Suprapubic skin (tissue), 4 donors: ENCODE measurements at places on chromosomes 11 and 22.

DNA sequence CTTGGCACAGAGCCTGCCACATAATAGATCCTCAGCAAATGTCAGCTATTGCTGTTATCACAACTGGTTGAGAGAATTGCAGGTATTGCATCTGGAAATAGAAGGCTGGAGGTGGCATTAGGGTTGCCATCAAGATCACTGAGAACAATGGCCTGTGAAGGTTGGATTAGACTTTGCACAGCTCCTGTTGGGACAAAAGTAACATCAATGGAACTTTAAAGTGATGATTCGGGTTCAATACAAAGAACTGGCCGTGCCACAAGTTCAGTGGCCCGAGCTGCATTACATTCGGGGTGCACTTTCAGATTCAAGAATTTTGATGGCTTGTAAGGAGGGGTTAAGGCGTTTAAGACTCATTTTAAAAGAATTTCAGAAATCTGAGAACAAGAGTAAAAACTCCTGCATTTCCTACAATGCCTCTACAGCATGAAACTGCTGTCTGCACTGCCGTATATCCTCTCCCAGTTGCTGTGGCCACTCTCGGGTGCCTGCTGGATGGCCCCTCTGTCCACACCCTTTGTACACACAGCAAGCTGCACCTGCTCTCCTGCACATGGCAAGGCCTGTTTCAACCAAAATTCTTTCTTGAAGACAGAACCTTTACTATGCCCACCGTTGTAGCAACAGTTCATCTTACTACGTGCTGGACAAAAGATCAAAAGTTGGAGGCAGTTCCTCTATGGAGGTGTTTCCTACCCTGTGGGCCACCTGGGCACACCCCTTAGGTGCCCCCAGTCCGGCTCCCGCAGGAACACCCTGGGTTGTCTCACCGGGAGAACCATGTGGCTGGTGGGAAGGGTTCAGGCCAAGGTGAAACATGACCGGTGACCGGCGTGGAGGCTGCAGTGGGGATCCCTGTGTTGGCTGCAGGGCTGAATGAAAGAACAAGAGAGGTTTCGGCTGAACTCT is 17.5 kb upstream of the SHANK2 start:
- peaks cover 20% of the 10 kb centered on the region for H3K27me3 ChIP-seq
- DNase-seq: peak; percentile 62
- no peaks in the 10 kb centered on the region for H3K36me3 ChIP-seq
- H3K4me1 ChIP-seq: peaks cover 5% of the 10 kb centered on the region
- no peak overlapping the region for H3K4me3 ChIP-seq
- no peak overlapping the region for H3K27ac ChIP-seq

DNA sequence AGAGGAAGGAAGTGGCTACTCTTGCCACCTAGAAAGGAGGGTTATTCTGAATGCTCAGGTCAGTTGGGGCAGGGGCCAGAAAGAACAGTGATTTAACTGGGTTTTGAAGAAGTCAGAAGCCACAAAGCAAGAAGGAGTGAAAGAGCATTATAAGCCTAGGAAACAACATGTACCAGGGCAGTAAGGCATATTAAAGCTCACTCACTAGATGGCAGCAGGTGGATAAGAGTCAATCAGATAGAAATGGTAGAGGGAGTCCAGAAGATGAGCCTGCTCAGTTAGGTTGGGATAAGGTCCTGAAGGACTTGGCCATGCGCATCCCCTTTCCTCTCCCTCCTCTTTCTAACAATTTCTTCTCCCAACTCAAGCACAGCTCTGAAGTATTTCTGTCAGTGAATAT is 22.0 kb upstream of the PATE1 start:
- H3K36me3 ChIP-seq: no peaks in the 10 kb centered on the region
- H3K4me3 ChIP-seq: no peak overlapping the region
- DNase-seq: no peak
- no peak overlapping the region for H3K27ac ChIP-seq
- no peaks in the 10 kb centered on the region for H3K4me1 ChIP-seq

DNA sequence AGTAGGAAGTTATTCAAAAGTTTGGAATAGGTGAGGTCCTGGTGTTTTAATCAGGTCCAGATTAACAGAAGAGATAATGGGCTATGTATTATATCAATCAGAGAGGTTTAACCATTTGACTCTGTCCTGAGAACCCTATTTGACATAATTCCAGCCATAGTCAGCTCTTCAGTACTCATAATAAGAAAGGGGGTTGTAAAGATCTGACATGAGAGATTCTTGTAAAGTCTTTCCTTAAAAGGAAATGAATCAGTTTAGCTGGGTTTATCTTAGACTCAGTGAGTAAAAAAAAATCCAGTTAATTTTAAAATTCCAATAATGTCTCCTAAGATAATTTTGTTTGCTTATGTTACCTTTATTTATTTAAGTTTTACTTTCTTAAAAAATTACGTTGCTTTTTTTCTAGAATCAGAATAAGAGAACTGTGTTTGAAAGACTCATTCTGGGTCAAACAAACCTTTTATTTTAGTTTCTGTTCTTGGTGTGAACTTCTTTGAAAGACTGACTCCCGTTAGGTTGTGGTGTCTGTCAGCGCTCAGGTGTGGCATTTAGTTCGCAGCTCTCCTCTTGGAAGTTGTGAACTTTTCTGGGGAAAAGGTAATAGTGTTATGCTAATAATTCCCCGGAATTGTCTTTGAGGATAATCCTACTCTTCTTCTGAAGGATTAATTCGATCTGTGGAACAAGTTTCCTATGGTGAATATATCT is 20.5 kb downstream of the NUCB2 start:
- no peak overlapping the region for H3K4me3 ChIP-seq
- DNase-seq: no peak
- H3K36me3 ChIP-seq: peaks cover 15% of the 10 kb centered on the region

DNA sequence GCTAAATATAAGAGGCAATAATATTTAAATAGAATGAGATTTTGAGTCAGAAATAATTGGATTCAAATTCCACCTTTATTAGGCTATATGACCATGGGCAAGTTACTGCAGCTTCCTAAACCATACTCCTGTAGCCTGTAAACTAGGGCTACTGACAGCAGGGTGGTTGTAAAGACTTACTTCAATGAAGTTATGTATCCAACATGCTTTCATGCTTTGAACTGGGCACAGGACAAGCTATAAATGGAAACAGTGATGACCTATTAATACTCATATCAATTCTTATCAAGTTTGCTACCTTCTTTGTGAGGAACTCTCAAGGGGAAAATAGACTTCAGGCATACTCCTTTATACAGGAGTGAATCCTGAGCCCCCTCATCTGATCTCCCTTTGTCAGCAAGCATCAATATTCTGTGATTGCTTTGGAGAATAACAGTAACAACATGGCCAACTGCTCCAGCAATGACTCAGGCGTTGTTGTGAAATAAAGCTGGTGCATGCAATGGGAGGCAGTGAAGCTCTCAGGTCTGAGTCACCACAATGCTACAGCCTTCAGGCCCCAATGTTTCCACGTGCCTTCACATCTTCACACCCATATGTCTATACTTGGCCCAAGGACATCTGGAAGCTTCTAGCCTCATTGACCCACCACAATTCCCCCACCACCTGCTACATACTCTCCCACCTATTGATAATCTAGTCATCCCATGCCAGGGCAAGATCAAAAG is 102.5 kb downstream of the KCNA4 start:
- H3K27ac ChIP-seq: no peak overlapping the region
- H3K4me1 ChIP-seq: no peaks in the 10 kb centered on the region
- H3K27me3 ChIP-seq: no peaks in the 10 kb centered on the region
- H3K36me3 ChIP-seq: no peaks in the 10 kb centered on the region
- no peak for DNase-seq

DNA sequence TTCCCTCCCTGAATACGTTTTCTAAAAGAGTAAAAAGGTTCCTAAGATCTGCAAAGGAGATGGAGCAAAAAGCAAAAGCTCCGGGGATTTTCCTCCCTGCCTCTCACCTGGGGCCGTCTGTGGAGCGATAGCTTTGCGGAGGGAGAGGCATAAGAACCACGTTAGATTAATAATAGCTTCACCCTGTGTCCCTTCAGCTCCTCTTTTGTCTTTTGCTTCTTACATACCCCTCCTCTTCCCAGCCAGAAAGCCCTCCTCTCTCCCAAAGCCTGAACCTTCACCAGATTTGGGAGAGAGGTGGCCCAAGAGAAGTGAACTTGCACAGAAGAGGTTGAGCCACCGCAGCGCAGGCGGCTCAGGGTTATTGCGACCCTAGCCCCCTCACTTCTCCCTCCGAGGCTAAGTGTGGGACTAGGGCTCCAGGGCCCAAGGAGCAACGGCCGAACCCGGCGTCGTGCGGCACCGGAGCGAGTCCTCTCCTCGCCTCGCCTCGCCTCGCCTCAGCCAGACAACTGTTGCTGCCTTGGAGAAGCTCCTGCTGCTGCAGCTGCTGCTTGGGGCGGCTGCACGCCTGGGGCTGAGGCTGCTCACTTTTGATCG is 97.6 kb upstream of the HSD17B12 start:
- H3K27ac ChIP-seq: no peak overlapping the region
- no peak overlapping the region for H3K4me3 ChIP-seq
- H3K36me3 ChIP-seq: no peaks in the 10 kb centered on the region
- DNase-seq: no peak
- H3K4me1 ChIP-seq: peaks cover 36% of the 10 kb centered on the region

DNA sequence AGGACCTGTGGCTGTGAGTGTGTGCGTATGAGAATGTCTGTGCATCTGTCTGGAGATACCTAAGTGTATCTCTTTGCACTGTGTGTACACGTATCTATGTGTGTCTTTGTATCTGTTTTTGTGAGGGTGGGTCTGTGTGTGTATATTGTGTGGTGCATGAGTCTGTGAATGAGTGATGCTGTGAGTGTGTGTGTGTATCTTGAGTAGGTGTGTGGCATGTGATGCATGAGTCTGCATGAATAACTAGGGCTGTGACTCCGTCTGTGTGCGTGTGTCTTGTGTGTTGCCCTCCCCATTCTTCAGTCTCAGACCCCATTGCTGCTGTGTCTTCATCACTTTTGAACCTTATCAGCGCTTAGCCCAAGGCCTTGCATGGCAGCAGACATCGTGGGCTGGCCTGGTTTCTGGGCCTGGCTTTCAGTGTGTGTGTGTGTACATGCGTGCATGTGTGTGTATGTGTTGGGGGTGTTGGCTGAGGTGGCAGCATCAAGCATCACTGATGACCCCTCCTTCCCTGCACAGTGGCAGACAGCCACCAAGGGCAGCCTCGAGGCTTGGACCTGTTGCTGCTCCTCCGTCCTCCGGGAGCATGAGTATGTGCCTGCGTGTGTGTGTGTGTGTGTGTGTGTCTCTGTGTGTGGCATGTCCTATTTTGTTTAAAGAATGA is 1.4 kb downstream of the SGSM1 start:
- no peak overlapping the region for H3K27ac ChIP-seq
- H3K36me3 ChIP-seq: no peaks in the 10 kb centered on the region
- no peaks in the 10 kb centered on the region for H3K27me3 ChIP-seq
- DNase-seq: no peak

DNA sequence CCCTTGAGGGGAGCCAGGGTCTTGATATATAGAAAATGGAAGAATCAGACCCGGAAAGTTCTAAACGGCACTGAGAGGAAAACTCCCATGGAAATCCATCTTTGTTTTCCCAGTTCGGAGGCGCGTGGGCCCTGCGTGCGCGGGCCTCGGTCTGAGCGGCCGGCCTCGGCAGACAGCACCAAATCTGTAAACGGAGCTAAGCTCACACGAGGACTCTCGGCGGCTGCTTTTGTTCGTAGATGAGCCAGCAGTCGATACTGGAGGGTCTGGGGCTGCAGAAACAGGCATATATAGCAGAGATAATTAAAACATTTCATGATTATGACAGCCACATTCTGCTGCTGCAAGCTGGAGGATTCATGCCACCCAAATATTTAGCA is 68.5 kb upstream of the PPARA start:
- peak overlapping the region; percentile 98 for H3K27ac ChIP-seq
- DNase-seq: peak; percentile 74
- H3K4me3 ChIP-seq: peak overlapping the region; percentile 79

DNA sequence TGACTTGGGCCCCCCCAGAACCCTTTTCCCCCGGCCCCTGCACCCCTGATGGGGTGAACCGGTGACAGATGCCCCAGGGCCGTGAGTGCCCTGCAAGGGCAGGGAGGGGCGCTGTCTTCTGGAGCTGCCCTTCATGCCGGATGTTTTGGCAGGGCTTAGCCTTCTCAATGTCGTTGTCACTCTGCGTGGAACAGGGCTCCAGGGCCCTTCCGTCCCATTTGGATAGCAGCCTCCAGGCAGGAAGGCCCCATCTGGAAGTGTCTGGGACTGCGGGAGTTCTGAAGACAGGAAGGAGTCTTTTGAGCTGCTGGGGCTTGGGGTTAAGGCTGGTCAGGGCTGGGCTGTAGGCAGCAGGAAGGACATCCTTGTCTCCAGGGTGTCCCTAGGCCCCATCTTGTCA is 4.6 kb downstream of the FRMD8 start:
- H3K27me3 ChIP-seq: no peaks in the 10 kb centered on the region
- peaks cover 40% of the 10 kb centered on the region for H3K36me3 ChIP-seq
- peak overlapping the region; percentile 35 for H3K4me3 ChIP-seq

- no peaks in the 10 kb centered on the region for H3K27me3 ChIP-seq
- no peak overlapping the region for H3K4me3 ChIP-seq
- H3K27ac ChIP-seq: no peak overlapping the region
- H3K36me3 ChIP-seq: peaks cover 8% of the 10 kb centered on the region
- DNase-seq: no peak
Observed at GRCh38 chr11:61893981-61894380, 2.6 kb upstream of the FADS3 start.

DNA sequence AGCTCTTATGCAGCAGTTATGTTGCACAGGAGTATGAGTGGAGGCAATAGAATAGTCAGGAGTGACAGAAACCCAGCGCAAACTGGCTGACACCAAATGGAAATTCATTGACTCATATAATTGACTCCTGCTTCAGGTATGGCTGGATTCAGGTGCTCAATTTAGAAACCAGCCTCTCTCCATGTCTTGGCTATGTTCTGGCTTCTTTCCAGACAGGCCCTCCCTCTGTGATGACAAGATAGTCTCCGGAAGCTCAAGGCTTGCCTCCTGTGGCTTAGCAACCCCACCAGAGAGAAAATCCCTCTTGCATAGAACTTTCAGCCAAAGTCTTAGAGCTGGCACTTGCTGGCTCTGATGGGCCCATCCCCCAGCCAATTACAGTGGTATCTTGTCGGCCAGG is 28.1 kb upstream of the MN1 start:
- no peak overlapping the region for H3K4me3 ChIP-seq
- no peaks in the 10 kb centered on the region for H3K4me1 ChIP-seq
- H3K36me3 ChIP-seq: no peaks in the 10 kb centered on the region
- no peak for DNase-seq
- H3K27ac ChIP-seq: no peak overlapping the region
- H3K27me3 ChIP-seq: no peaks in the 10 kb centered on the region
